Esophagus squamous epithelium (tissue), 5 donors: ENCODE measurements at places on chromosomes 3 and 15. TPM values are rescaled to one million over a fixed set of nuclear protein-coding genes. Genes with fewer than 3 reads are reported as not detected.

DNA sequence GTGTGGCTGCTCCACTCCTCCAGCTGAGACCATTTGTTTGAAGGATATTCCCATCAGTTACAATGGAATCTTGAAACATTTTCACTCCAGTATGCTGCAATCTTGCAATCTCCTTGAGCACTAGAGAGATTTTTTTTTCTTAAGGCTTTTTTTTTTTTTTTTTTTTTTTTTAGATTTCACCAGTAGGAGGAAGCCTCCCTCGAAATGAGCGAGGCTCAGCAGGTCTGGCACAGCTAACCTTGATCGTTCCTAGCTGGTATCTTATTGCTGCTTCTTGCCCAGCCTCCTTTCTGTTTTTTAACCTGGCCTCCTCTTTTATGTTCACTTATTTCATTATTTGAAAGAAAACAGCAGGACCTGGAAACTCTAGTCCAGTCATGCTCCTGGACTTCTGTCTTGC is 48.1 kb downstream of the RAP2B start:
- H3K36me3 ChIP-seq = no peaks in the 10 kb centered on the region
- peaks cover 16% of the 10 kb centered on the region for H3K4me1 ChIP-seq
- H3K27ac ChIP-seq = no peak overlapping the region
- no peak for DNase-seq
- H3K27me3 ChIP-seq = no peaks in the 10 kb centered on the region

DNA sequence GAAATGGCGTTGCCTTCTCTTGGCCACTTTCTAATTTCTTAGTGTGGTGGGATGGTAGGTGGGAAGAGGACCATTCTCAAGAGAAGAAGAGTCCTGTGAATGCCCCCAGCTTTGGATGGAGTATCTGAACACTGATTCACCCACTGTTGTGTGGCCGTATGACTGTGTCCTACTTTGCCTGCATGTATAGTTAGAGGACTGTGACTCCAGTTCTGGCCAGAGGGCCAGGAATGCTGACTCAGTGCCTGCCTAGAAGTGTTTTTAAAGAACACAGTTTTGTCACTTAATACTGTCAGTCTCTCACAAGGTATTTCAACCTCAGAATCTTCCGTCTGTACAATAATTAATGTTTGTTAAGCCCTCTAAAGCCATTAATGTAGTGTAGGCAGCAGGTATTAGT is 2.1 kb downstream of the SEC61A1 start:
- DNase-seq = no peak
- no peaks in the 10 kb centered on the region for H3K27me3 ChIP-seq
- peaks cover 53% of the 10 kb centered on the region for H3K36me3 ChIP-seq
- peaks cover 25% of the 10 kb centered on the region for H3K4me1 ChIP-seq
- peak overlapping the region; percentile 93 for H3K4me3 ChIP-seq

- H3K4me1 ChIP-seq = no peaks in the 10 kb centered on the region
- no peaks in the 10 kb centered on the region for H3K27me3 ChIP-seq
- no peak overlapping the region for H3K27ac ChIP-seq
- no peak overlapping the region for H3K4me3 ChIP-seq
- H3K36me3 ChIP-seq = no peaks in the 10 kb centered on the region
- no peak for DNase-seq
Observed at GRCh38 chr3:35787936-35788335, 148.6 kb downstream of the ARPP21 start.

GRCh38 chr3:42036483-42036823 is 54.7 kb upstream of the TRAK1 start:
- no peaks in the 10 kb centered on the region for H3K36me3 ChIP-seq
- peak overlapping the region; percentile 2 for H3K27ac ChIP-seq
- no peaks in the 10 kb centered on the region for H3K27me3 ChIP-seq
- no peak for DNase-seq
- H3K4me3 ChIP-seq = no peak overlapping the region

- no peak for DNase-seq
- peaks cover 85% of the 10 kb centered on the region for H3K4me1 ChIP-seq
- H3K27me3 ChIP-seq = no peaks in the 10 kb centered on the region
- H3K27ac ChIP-seq = peak overlapping the region; percentile 70
- no peak overlapping the region for H3K4me3 ChIP-seq
Observed at GRCh38 chr15:71677766-71678165, 132.6 kb upstream of the NR2E3 start.

The THRB gene
- total RNA-seq = 11.3 TPM

DNA sequence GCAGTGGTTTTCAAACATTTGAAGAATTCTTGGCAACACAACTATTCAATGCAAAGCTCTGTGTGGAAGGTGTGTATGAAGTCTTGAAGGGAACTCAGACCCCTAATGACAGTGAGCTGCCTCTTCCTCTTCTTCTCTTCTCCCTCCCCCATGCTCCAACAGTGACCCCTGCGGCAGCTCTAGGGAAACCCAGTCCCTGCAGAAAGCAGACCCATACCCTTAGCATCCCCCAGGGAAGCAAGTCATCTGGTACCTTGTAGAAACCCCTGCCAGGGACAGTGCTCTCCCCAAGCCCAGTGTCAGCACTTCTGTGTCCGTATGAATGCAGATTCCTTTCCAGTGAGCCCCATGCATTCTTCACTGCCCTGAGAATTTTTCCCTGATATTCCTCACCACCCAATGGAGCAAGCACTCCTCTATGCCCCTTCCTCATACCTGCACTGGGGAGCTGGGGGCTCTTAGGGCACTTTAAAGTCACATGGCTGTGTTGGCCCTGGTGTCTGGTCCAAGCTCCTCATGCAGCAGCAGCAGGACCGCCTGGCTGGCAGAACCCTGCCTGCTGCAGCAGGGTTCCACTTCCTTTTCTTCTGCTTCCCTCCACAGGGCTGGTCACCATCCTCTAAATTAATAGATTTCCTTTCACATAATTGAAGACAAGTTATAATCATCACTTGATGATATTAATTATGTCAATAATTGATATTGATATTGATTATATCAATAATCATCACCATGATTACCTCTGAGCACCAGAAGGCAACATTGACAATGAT is 442.5 kb downstream of the EPHB1 start:
- no peaks in the 10 kb centered on the region for H3K27me3 ChIP-seq
- no peak overlapping the region for H3K27ac ChIP-seq
- DNase-seq = no peak
- H3K36me3 ChIP-seq = no peaks in the 10 kb centered on the region
